ENCODE measurements at places on chromosomes 2 and 18.

DNA sequence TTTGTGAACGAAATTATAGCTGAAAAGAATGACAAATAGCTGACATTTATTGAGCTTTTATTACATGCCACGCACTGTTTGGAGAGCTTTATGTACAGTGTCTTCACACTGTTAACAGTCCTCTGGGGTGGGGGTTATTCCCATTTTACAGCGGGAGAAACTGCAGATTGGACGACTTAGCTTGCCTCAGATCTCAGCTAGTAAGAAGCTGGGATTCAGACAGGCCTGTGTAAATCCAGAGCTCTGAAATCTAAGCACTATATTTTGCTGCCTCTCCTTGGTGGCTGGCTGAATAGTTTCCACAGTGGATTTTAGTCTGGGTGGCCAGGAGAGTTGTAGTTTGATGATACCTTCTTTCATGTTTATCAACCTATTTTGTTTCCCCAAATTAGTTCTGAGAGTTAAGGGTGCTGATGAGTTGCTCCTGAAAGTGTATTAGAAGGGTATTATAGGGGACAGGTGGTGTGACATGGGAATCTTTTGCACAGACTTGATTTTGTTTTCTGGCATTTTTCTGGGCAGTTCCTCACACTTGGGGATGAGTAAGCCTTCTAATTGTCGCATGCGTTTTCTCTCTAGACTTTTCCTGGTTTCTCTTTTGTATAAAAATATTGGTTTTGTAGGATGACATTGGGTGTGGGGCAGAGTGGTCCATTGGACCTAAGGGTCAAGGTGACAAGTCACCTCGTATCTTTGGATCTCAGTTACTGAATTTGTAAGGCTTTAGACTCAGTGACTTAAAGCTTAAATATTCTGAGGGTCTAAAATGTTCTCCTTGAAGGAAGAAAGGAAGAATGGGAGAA lies 1.5 kb downstream of the ACSL3 start:
- DNase-seq = no peak

- DNase-seq = no peak
These were observed 279.7 kb downstream of the MBD2 start for GRCh38 chr18:53944721-53945120.

- no peak for DNase-seq
These were observed 81.4 kb upstream of the PKDCC start for GRCh38 chr2:41966431-41966893.

- no peak for DNase-seq
These were observed 398.8 kb upstream of the TMEFF2 start for GRCh38 chr2:192593561-192593960.

DNA sequence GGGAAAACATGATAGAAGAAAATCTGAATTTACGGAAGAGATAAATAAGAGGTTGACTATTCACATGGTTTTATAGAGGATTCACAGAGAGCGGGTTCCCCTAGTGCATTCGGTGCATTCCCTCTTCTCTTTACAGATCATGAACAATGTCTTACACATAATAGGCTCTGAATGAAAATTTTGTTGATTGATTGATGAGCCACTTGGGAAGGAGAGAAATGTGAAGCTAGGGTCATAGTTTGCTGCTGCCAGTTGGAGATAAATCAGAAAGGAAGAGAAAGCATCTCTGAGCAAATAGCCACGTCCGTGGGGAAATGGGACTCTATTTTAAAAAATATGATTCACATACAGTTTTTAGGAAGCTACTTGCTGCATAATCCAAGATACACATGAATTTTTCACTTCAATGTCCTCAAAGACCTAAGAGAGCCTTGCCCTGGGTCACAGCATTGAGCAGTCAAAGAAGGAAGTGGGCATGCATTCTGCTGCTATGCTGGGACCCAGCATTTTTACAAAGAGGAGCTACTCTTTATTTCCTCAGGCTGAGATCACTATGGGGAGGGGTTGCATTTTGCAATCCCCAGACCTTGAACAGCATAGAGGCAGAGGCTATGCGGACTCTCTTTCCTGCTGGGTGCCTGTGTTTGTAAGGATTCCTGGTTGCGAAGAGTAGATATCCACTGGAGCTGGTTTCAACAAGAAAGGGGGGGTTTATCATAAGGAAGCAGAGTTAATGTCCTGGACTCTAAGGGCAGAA lies 395.3 kb downstream of the TSN start:
- no peak for DNase-seq

DNA sequence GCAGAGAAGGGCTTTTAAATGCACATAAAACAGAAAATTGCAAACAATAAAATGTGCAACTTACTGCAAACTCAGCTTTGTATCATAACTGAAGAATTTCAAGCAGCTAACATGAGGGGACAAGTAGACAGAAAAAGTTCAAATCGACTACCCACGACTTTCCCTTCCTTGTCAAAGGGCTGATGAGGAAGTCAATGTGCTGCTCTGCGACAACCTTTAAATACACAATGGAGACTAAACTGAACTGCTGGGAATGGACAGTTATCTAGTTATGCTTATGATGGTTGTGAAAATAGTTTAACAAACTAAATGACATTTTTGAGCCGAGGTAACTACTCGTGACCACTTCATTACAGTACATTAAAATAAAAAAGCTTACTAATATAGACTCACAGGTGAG lies 84.1 kb downstream of the INO80D start:
- no peak for DNase-seq

- DNase-seq = no peak
These were observed 4.3 kb upstream of the SPATA3 start for GRCh38 chr2:230991598-230991997.

GRCh38 chr2:237996021-237996593 lies 29.3 kb downstream of the UBE2F start:
- no peak for DNase-seq

DNA sequence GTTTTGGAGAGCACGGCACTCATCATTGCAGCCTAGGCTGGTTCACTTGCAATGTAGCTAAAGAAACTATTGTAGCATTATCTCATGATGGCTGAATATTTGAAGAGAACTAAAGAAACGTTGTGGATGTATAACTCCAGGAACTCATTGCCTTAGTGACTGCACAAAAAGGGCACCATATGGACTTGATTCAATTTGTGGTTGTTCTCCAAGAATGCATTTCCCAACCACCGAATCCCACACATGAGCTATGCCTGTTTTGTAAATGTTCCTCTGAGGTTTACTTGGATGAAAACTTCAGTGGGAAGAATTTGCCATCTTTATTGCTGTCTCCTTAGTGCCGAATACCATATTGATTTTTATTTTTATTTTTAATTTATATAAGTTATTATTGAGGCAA lies 43.5 kb downstream of the DOK6 start:
- DNase-seq = no peak

DNA sequence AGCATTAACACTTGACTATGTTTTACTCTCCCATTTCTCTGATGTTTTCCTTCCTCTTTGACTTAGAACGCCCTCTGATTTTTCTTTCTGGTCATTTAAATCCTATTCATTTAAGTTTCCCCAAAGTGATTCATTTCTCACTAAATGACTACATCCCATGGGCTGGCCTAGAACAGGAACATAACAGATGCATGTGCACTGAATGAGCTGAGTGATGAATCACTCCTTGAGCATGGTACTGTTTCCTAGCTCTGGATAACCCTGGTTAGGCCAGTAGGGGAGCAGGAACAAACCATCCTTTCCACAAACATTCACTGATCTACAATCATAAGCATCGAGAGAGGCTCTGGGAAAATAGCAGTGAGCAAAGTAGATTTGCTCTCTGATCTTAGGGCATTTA lies 221.9 kb upstream of the SETBP1 start:
- DNase-seq = no peak

GRCh38 chr2:180322781-180323180 lies 315.7 kb upstream of the CWC22 start:
- no peak for DNase-seq

- no peak for DNase-seq
These were observed 1030.1 kb upstream of the POU3F3 start for GRCh38 chr2:103823847-103824246.

GRCh38 chr2:236499691-236500578 lies 69.7 kb upstream of the ACKR3 start:
- DNase-seq = no peak

DNA sequence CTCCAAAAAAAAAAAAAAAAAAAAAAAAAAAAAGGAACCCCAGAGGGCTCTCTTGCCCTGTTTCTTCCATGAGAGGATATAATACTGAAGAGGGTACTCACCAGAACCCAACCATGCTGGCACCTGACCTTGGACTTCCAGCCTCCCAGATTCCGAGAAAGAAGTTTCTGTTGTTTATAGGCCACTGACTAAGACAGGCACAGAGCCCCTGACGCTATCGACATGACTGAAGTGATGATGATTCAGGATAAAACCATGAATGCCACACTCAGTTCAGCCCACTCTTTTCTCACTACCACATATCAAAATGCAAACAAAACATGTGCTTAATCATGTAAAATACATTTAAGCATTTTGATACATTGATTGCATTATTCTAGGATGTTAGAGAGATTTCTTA lies 66.1 kb upstream of the CDCA7 start:
- no peak for DNase-seq

GRCh38 chr18:49230326-49230725 lies 230.1 kb downstream of the DYM start:
- no peak for DNase-seq

DNA sequence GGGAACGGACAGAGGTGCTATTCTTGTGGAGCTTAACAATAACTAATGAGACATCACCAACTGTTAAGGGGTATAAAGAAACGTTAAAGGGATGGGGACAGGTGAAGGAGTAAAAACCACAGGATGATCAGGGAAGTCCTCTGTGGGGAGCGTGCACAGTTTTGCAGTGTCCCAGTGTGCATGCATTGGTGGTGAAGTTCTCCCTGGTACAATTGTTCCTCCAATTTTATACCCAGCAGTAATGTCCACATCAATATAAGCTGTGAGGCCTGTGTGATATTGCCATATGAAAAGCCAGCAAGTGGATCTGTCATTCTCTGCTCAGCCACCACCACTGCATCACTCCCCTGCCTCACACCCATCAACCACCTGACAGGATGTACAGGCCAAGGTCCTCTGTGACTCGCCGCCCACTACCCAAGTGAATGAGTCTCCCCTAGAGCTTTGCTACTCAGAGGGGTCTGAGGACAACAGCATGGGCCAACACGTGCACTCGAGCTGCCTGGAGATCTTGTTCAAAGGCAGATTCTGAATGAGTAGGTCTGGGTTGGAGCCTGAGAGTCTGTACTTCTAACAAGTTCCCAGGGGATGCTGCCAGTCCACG lies 4.6 kb downstream of the MLPH start:
- no peak for DNase-seq

DNA sequence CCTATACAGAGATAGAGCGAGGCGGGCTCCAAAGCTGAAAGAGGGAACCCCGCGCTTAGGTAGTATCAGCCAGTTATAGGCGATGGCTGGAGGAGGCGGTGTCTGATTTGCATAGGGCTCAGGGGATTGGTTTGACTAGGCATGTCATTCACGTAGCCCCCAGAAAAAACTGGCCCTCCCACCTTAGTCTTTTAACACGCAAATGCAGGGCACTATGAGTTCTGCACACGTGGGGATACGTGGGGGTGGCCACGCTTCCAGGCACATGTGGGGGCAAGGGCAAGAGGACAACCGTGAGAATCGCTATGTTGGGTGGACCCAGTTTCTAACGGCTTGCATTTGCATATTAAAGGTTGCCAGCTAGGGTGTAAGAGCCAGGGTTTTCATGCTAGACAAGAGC lies 56.7 kb upstream of the MSTN start:
- peak; percentile 1 for DNase-seq

DNA sequence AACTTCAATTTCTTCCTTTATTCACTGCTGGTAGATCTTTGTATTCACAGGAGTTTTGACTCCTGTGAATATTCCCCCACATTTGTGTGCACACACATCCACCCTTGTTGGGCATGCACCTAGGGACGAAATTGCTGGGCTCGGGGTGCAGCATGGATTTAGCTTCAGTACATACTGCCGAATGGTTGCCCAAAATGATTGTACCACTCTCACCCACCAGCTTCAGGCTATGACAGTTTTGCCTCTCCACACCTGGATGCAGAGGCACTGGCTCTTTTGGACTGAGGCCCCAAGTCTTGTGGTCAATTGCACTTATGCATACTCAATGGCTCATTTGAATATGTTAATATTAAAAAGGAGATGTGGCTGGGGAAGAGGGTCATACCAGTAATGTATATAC lies 65.1 kb upstream of the ODC1 start:
- no peak for DNase-seq

DNA sequence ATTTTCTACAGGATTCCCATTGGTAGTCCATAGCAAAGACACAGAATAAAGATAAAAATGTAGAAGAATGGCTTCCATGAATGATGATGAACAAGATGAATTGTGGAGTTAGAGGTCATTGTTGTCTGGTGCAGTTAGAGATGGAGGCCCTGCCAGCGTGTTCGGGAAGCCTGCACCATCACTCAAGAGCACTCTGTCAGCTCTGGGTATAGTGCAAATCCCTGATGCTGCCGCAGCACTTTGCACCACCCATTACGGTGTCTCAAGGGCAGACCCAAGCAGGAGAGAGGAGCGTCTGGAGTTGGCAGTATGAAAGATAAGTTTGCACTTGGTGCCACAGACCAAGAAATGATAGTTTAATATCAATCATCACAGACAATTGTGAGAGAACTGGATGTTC lies 181.6 kb upstream of the CHST9 start:
- DNase-seq = no peak

DNA sequence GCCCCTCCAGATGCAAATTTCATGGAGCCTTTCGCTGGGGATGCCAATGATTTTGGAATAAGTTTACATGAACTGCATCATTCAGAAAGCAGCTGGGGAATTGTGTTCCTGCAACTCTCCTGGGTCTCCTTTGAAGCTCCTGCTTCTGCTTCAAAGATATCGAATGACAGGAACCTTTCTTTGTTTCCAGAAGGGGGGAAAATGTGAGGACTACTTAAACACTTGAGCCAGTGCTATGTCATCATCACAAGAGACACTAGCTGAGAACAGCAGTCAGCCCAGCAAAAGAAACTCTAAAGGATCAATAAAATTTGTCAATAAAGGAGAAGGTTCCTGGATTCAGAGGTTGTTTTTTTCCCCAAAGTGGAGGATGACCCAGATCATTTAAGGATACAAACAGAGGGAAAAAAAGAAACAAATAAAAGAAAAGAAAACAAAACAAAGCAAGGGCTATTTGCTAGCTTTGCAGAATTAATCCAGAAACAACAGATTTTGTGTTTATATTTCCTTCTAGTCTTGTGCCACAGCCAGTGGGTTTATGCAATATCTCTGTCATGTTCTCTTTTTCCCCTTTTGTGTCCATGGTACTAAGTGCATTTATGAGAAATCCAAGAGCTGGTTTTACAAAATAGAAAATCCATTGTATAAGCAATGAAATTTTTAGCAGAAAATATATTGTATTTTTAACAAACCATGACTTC lies 463.7 kb downstream of the CDH2 start:
- no peak for DNase-seq

GRCh38 chr2:141186413-141187074 lies 944.3 kb downstream of the LRP1B start:
- DNase-seq = no peak

- DNase-seq = no peak
These were observed 402.3 kb upstream of the SLC14A2 start for GRCh38 chr18:45213040-45213333.

DNA sequence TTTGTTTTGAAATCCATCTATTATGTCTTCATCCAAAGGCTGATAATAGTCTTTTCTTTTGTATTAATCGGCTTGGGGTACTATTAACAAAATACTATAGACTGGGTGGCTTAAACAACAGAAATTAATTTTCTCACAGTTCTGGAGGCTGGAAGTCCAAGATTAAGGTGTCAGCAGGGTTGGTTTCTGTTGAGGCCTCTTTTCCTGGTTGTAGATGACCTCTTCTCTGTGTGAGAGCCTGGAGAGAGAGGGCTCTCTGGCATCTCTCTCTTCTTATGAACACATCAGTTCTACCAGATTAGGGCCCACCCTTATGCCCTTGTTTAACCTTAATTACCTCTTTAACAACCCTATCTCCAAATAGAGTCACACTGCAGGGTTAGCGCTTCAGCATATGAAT lies 14.2 kb upstream of the KCTD1 start:
- no peak for DNase-seq
